H9 (cell line): ENCODE measurements at places on chromosomes 7 and 10.

- DNase-seq = peak; percentile 43
Measured at GRCh38 chr10:80443531-80443974, 10.6 kb upstream of the TSPAN14 start.

- no peak for DNase-seq
Measured at GRCh38 chr7:76066716-76067503, 19.0 kb downstream of the MDH2 start.

GRCh38 chr7:95404316-95404865 lies 8.2 kb upstream of the PON3 start:
- no peak for DNase-seq

GRCh38 chr10:64115471-64115870 lies 594.3 kb downstream of the REEP3 start:
- DNase-seq = no peak

GRCh38 chr10:22931948-22932347 lies 4.1 kb downstream of the ARMC3 start:
- DNase-seq = no peak

DNA sequence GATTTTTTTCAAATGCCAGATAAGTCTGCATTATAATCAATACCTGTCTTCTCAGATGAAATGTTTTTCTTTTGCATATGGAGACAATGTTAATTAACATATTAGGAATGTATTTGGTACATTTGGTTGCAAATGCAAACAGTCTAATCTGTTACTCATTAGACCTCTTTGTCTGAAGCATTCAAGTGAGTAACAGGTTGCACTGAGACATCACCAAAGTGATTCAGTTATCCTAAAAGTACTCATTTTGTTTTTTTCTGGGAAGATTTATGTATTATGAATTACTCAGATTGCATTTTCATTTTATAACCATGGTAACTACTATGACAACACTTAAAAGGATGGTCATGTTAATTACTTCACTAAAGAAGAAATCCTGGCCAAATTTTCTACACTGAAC lies 513.6 kb downstream of the HTR7 start:
- DNase-seq = no peak

DNA sequence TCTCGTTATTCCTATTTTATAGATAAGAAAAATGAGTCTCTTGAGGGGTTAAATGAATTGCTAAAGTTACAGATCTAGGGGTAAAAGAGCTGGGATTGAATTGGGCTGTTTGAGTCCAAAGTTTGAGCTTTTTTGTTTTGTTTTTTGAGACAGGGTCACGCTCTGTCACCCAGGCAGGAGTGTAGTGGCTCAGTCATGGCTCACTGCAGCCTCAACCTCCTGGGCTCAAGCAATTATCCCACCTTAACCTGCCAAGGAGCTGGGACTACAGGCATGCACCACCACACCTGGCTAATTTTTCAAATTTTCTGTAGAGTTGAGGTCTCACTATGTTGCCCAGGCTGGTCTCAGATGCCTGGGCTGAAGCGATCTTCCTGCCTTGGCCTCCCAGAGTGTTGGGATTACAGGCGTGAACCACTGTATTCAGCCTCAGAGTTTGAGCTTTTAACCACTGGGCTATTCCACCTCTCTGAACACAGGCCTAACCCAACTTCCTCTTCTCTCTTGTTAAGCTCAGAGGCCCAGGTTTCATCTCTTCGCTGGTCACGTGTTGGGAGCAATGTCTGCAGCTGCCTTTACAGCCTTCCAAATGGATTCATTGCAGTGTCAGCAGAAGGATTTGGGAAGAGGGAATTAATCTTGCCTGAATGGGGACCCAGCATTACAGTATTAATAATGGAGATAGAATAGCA lies 8.0 kb downstream of the SUFU start:
- no peak for DNase-seq

DNA sequence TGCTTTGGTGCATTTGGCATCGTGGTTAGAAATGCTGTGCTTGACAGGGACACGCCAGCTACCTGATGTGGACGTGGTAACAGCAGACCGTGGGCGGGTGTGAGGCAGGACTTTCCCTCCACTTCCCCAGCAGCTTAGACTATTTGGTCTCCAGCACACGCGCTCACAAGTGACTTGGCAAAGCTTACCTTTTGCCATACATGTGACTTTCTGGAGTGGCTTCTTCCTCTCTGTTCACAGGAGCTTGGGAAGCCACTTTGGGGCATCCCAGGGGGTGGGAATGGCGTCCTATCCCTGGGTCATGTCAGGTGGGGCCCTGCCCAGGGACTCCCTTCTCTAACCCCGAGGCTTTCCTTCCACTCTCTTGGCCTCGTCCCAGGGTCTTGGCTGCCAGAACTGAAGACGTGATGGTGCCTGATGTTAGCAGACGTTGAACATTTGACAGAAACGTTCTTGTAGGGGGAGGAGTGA lies 228.7 kb upstream of the KLF6 start:
- no peak for DNase-seq
